ENCODE measurements at places on chromosomes 4 and X.

- peak; percentile 34 for DNase-seq
These were observed 1.0 kb downstream of the PDE5A start for GRCh38 chr4:119627267-119628255.

DNA sequence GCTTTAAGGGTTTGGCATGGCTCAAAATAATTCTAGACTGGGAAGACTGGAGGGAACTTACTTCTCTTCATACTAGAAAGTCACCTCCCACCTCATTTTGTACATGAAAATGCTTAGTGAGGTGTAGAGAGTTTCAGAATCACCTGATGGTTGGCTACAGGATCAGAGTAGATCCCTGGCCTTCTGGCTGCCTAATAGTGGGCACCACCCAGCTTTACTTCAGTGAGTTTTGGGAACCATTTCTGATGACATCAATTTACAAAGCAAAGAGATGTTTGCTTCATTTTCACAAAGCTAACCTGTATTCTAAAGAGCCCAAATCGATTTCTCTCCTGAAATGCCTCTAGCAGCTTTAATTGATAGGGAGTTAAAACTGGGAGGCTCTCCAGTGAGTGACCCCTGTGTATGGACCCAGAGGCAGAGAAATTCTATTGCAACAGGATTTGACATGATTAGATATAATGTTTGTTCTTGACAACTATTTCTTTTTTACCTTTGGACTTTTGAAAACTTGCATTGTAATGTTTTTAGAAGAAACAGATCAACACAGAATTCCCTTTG lies 180.5 kb downstream of the PTTG2 start:
- DNase-seq: no peak

- no peak for DNase-seq
These were observed 116.4 kb upstream of the NKX1-1 start for GRCh38 chr4:1522606-1523005.

- no peak for DNase-seq
These were observed 106.8 kb downstream of the STOX2 start for GRCh38 chr4:184011826-184012380.

DNA sequence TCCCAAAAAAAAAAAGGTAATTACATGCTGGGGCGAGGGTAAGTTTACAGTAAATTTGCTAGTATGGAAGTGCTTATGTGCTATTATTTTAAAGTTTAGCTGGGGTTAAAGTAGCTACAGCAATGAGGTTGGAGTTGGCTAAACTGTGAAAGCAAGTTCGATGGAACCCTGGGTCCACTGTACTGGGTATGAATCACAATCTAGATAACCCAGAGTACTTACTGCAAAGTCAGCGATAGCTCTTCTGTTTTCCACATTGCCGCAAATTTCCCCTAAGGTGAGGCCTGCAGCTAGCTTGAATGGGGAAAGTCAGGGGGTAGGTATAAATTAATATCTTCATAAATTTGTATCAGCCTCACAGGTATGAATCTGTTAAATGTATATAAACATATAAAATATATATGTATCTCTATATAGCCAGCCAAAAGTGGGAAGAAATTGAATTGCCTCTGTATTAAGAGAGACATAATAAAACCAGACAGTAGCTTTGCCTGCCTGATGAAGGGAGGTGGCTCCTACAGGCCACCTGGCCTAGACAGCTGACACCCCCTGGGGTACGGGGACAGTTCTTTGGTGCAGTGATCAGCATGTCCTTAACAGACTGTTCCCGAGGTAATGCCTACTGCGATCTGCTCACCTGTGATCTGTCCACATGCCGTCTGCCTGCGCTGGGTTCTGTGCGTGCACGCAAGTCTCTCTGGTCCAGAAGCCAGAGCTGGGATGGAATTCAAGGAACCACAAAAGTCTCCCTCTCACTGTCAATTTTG lies 30.6 kb downstream of the CLRN2 start:
- DNase-seq: no peak

- no peak for DNase-seq
These were observed 393.7 kb upstream of the INTU start for GRCh38 chr4:127238956-127239475.

DNA sequence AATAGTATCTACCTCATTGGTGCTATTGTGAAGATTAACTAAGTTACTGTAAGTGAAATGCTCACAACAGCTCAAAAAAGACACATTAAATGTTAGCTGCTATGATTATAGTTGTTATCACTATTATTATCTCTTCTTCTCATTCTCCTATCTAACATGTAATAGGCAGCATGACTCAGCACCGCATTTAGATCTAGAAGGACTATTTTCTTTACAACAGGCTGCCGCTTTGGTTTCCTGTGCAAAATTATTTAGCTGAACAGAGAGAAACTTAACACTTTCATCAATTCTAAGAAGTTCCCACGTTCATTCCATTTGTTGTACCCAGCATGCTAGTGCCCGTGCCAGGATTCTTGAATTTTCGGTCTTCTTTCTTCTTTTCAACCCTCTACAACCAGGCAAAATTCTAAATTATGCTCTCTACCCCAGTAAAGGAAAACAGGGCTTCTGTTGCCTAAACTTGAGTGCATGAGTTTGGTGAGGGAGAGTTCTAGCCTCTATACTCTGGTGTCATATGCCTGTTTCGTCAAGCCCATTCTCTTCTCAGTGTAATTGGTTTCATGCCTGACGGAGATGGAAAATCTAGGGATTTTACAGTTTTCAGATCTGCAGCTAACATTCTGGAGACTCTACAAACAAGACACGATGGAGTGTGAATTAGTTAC lies 378.9 kb downstream of the PPP1R2C start:
- no peak for DNase-seq

- DNase-seq: no peak
These were observed 121.6 kb downstream of the SLC4A4 start for GRCh38 chr4:71460371-71460770.

DNA sequence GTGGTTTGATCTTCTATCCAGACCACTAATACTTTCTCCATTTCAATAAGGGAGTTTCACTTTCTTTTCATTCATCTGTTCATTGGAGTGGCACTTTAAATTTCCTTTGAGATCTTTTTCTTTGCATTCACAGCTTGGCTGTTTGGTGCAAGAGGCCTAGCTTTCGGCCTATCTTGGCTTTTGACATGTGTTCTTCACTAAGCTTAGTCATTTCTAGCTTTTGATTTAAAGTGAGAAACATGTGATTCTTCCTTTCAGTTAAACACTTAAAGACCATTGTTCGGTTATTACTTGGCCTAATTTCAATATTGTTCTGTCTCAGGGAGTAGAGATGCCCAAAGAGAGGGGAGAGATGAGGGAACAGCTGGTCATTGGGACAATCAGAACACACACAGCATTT lies 24.3 kb downstream of the CXCL13 start:
- no peak for DNase-seq

GRCh38 chr4:5785806-5786680 lies 75.0 kb downstream of the EVC start:
- DNase-seq: no peak

GRCh38 chr4:10577018-10577417 lies 107.5 kb downstream of the CLNK start:
- no peak for DNase-seq

DNA sequence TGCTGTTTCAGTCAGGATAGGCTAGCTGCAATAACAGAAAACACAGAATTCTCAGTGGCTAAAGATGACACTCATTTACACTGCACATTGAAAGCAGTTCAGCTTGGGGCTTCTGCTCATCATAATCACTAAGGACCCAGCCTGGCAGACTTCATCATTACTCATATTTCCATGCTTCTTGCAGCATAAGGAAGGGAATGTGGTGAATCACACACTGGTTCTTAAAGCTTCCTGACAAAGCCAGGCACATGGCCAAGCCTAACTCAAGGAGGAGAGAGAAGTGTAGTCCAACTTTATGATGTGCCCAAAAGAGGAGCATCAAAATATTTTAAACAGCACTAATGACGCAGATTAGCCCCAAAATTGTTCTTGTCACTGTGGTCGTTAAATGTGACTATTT lies 186.5 kb downstream of the BANK1 start:
- DNase-seq: no peak

DNA sequence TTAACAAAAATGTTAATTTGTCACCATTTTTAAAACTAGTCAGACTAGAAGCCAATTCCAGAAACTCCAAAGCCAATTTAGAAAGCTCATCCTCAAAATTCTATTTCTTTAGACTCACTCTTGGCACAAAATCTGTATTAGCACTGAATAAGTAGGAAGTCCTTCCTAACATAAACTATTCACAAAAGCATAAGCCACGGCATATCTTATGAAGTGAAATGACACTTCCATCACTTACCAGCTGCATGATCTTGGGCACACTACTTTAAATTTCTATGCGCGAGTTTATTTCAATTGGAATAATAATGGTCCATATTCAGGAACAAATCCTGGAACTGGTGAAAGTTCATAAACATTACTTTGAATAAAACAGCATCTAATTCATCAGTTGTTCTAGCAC lies 1544.0 kb downstream of the TECRL start:
- no peak for DNase-seq

- DNase-seq: no peak
These were observed 95.9 kb upstream of the FAT1 start for GRCh38 chr4:186819342-186820086.

DNA sequence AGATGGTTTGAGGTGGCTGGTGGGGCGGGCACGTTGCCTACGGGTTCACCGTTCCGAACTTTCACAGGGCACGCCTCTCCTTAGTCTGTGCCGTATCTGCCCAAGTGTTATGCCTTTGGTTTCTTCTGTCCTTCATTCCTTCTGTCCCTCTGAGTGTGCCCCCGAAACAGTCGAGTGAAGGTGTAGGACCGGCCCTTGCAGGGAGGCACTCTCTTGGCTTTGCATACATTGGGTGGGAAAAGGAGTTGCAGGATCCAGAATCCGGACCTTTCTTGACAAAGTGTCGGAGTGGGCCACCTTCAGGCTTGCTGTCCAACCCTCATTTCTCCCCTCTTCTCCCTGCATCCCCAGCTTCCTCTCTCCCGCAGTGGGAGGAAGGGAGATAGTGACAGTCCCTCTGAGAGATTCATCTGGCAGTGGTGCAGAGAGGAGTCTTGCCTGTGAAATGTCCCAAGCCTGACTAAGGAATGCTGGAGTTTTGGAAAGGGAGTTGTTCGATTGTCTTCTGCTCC lies 569 bp downstream of the ARFIP1 start:
- DNase-seq: no peak

Data from stimulated activated CD8-positive, alpha-beta memory T cell treated with anti-CD3 and anti-CD28 coated beads, Interleukin-4, amount 100 ng/mL, for 24 hours (primary cell).